ENCODE measurements at places on chromosomes 1 and 21. TPM values are rescaled to one million over a fixed set of nuclear protein-coding genes. Genes with fewer than 3 reads are reported as not detected.

The MYBPH gene
- total RNA-seq: not detected

- peak; percentile 13 for DNase-seq
Measured at GRCh38 chr1:164064501-164064900, 494.5 kb upstream of the PBX1 start.

- DNase-seq: no peak
Measured at GRCh38 chr1:199815947-199816346, 211.6 kb upstream of the NR5A2 start.

DNA sequence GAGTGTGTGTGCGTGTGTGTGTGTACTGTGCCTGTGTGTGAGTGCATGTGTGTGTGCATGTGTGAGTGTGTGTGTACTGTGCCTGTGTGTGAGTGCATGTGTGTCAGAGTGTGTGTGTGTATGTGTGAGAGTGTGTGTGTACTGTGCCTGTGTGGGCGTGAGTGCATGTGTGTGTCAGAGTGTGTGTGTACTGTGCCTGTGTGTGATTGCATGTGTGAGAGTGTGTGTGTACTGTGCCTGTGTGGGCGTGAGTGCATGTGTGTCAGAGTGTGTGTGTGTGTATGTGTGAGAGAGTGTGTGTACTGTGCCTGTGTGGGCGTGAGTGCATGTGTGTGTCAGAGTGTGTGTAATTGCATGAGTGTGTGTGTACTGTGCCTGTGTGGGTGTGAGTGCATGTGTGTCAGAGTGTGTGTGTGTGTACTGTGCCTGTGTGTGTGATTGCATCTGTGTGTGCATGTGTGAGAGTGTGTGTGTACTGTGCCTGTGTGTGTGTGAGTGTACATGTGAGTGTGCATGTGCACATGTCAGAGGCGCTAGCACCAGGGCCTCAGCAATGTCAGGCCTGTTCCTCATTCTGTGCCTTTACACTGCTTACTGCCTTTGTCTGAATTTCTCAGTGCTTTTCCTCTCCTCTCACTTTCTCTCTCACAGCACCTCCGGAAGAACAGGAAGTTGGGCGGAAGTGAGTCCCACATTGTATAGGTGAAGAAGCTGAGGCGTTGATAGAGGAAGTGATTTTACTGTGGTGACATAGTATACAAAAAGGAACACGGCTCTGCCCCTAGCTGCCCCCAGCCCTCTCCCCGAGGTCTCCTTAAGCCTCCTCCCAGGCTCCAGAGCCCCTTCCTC lies 4.9 kb downstream of the SLC5A9 start:
- no peak for DNase-seq

All from hepatocyte (in vitro differentiated cells).